PC-3 (cell line): ENCODE measurements at places on chromosomes 16 and 17.

- peak; percentile 77 for DNase-seq
Observed at GRCh38 chr16:21100447-21100846, 50.2 kb downstream of the DNAH3 start.

- DNase-seq: no peak
Observed at GRCh38 chr17:7956228-7956965, 24.4 kb downstream of the CNTROB start.

GRCh38 chr16:2008631-2009163 lies 924 bp downstream of the ZNF598 start:
- DNase-seq: peak; percentile 22

- no peak for DNase-seq
Observed at GRCh38 chr16:87050142-87050541, 267.1 kb downstream of the C16orf95 start.

- no peak for DNase-seq
Observed at GRCh38 chr16:305916-306626, 23.1 kb downstream of the PDIA2 start.

- DNase-seq: no peak
Observed at GRCh38 chr16:68374961-68375660, 64.3 kb downstream of the PRMT7 start.

GRCh38 chr17:30541802-30542201 lies 64.6 kb downstream of the GOSR1 start:
- no peak for DNase-seq

DNA sequence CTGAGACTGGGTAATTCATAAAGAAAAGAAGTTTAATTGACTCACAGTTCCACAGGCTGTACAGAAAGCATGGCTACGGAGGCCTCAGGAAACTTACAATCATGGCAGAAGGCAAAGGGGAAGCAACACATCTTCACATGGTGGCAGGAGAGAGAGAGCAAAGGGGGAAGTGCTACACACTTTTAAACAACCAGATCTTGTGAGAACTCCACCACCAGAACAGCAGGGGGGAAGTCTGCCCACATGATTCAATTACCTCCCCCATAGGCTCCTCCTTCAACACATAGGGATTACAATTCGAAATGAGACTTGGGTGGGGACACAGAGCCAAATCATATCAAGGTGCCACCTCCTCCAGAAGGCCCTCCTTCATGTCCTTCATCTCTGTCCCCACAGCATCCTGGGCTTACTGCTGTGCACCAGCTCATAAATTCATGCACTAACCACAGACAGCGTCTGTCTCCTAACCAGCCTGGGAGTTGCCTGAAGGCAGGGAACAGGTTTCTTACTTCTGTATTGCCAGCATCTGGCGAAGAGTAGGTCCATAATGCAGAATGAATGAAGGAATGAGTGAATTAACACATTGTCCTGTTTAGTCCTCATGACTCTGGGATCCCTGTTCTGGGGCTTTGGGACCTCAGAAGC lies 74.4 kb downstream of the WSB1 start:
- no peak for DNase-seq

GRCh38 chr17:31094600-31095235 lies at the start of gene NF1:
Gene NF1, plus strand, starts transcription at chr17:31094977. Its CDS starts 333 bp downstream, at chr17:31095310.
- peak; percentile 87 for DNase-seq

DNA sequence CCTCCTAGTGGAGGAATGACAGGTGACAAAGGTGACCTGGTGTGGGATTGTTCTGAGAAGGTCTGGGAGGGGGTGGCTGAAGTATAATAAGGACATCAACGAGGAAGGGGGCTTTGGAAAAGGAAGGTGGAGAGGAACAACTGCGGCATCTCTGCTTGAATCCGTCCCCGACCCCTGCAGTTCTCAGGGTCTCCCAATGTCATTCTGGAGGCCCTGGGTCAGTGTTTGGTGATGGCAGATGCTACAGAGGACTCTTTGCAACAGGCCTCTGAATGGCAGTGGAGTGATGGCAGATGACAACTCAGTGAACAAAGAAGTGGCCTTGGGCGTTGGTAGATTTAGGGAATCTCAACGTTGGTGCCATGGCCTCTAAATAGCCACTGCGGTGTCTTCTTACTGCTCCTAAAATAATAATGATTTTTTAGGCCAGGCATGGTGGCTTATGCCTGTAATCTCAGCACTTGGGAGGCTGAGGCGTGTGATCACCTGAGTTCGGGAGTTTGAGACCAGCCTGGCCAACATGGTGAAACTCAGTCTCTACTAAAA lies 1.3 kb downstream of the ENGASE start:
- no peak for DNase-seq

GRCh38 chr17:21202512-21202911 lies 11.4 kb downstream of the TMEM11 start:
- no peak for DNase-seq

GRCh38 chr16:58024486-58025350 lies 836 bp upstream of the MMP15 start:
- no peak for DNase-seq

DNA sequence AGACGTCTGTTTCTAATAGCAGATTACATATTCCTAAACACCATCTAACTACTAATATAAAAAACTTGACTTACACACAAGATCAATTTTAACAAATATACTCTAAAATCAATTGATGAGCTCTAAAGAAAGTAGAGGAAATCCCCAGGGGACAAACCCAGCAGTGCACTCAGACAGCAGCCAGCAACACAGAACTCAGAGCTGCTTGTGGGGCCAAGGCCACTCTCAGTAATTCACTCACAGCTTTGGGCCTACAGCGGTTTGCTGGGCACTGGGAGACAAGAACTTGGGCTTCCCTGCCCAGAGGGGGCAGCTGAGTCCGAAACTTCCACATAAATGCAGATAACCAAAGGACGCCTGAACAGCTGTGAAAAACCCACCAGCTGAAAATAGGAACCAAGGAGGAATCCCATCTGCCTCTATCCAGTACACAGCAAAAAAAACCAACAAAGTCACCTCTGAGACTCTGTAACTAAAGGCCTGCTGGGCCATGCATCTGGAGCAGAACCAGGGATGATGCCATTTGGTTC lies 21.4 kb downstream of the NPLOC4 start:
- DNase-seq: no peak

- DNase-seq: no peak
Observed at GRCh38 chr16:17798716-17799115, 328.0 kb upstream of the XYLT1 start.

DNA sequence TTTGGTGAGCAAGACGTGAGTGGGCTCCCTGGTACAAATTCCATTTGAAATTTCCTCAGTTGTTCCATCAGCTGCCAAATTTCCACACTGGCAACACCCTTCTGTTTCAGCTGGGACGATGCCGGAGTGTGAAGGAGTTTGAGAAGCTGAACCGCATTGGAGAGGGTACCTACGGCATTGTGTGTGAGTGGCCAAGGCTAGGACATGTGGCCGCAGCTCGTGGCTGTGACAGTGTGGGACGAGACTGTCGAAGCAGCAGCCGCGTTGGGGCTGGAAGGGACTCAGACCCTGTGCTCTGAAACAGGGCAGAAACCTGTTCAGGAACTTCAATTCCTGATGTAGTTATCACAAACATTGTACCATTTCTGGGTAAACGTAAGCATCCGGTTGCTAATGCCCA lies 2.7 kb downstream of the CDK10 start:
- DNase-seq: no peak
